Motor neuron (in vitro differentiated cells): ENCODE measurements at places on chromosomes 1 and 21. TPM values are rescaled to one million over a fixed set of nuclear protein-coding genes. Genes with fewer than 3 reads are reported as not detected.

The VASH2 gene
- 4.3 and 6.1 TPM in 2 replicates for total RNA-seq

- ATAC-seq, result no peak
Observed at GRCh38 chr1:116911779-116912469, 2.2 kb downstream of the PTGFRN start.

DNA sequence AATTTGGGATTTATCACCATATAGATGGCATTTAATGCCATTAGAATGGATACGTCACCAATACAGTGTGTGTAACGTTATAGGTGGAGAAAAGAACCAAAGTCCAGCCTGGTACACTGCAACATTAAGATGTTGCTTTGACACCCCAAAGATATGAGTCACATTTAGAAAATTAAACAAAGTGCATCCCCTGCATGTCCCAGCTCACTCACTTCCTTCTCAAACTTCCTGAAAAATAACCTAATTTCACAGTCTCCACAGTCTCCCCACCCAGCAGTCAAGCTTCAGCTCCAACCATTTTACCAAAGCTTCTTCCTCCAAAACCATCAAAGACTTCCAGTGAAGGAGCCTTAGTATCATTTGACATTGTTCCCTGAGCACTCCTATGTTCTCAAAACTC, 111.9 kb downstream of the OMA1 start:
- no peak for ATAC-seq

GRCh38 chr1:206924592-206925105, 2.9 kb upstream of the FCMR start:
- ATAC-seq, result no peak

DNA sequence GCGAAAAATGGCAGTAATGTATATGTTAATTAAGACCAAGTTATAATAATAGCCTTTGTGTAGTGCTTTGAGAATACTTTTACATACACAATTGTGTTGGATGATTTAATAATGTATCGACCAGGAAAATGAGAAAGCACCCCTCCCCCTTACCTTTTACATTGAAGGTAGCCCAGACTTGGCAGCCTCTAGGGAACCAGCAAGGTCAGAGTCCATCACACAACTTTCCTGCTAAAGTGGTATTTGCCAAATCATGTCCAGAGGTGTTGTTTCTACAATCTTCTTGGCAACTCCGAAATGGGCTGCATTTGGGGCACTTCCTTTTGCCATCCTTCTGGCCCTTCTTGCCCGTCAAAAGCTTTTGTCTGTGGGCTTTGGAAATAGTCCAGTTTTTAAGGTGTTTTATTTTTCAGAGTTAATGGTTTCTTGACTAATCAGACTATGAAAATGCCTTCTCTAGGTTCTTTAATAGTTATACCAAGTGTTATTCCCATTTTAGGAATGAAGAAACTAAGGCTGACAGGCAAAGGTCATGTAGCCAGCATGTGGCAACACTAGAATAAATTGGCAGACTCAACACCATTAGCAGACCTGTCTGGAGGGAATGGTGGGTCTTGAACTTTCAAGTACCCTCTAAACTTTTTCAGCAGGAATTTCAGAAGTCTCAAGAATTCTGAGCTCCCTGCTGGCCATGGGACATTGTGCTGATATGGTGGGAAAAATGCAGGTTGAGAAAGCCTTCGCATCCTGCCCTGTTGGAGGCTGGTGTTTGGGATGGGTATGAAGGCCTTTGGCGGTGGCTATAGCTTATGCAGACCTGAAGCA, 6.8 kb downstream of the ATP1A1 start:
- ATAC-seq, result no peak

DNA sequence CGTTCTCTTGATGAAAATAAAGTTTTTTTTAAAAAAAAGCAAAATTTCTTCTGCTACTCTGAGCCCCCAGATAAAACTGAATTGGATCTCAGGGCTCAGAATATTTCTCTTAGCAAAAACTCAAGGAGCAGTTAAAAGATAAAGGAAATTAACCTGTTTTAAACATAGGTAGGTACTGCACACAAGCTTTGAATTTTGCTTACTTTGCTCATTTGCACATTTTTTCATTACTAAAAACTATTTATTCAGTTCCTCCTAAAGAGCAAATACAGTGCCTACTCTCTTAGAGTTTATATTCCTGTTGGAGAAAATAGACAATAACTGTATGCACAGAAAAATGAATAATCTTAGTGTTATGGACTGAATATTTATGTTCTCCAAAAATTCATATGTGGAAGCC, 13.0 kb upstream of the TNFSF4 start:
- ATAC-seq, result no peak

DNA sequence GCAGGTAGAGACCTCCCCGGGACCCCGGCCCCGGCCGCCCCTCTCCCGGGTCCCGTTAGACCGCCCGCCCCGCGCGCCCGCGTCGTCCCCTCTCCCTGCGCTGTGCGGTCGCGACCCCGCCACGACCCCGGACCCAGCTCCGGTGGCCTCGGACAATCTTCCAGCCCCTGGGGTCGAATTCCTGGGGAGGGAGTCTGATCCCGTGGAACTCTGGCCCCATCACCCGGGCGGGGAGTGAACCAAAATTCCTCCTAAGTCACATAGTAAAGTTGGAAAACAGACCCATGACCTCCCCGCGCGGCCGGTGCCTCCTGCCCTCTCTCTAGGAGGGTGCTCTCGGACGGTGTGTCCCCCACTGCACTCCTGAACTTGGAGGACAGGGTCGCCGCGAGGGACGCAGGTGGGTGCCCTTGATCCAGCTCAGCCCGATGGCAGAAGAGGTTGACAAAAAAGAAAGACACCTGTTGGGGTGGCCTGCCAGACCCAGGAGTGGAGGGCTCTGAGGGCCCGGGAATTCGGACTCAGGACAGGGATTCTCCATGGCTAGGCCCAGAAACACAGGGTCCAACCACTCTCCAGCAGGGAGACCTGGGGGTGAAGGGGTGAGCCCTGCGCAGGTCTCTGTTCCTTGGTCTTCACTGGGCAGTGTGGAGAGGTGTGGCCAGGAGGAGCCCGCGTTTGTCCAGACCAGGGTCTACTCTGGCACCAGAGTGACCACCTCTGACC, 451 bp downstream of the ADAMTSL4 start:
- no peak for ATAC-seq

GRCh38 chr1:7705908-7706216, 65.2 kb upstream of the VAMP3 start:
- no peak for ATAC-seq
